ENCODE measurements at places on chromosomes 7 and 10.
A peak's percentile ranks its signal among the peaks of the same experiment; 100 is the strongest.

- no peak for DNase-seq
Measured at GRCh38 chr7:155918720-155919390, 106.6 kb upstream of the SHH start.

DNA sequence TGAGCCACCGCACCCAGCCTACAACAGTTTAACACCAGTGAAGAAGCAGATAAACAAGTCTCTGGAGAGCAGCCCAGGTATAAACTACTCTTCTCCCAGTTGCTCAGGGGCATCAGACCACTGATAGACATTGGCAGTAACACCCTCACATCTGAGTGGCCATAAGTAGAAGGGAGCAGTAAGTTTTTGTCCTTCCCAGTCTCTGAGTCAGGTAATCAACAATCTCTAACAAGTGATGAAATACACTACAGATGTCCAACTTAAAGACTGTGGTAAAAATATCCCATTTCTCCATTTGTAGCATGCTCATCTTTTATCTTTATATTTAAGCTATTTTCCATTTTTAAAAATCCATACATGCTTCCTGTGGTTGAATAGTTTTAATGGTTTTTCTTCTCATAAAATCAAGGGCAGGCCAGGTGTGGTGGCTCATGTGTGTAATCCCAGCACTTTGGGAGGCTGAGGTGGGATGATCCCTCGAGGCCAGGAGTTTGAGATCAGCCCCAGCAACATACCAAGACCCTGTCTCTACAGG lies 78.6 kb downstream of the GSAP start:
- no peak for DNase-seq

- DNase-seq = no peak
Measured at GRCh38 chr7:148698007-148698396, 701 bp upstream of the CUL1 start.

DNA sequence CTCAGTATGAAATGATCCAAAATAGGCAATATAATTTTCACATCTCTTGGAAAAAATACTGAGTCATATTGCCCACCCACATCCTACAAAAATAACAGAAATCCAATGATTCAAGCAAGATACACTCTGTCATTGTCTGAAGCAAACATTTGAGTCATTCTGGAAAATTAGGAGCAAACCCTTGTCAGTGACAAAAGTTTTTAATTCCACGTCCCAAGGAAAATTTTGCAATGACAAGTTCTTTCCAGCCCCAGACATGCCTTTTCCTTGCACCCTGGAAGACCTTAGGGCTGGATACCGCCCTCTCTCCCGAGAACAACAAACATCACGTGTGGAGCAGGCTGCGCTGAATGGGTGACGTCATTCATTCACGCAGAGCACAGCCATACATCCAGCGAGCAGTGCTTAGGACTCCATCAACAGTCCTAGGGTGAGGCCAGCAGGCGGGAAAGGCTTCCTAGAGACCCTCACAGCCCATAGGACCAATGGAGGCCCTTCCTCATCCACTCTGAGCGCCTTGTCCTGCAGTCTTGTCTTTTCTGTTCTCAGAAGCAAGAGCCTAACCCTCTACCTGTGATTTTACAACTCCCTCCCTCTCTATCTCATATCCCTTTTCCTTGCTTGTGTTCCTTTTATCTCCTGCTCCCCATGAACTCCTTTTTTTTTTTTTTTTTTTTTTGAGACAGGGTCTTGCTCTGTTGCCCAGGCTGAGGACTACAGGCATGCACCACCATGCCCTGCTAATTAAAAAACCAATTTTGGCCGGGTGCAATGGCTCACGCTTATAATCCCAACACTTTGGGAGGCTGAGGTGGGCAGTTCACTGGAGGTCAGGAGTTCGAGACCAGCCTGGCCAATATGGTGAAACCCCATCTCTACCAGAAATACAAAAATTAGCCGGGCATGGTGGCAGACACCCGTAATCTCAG lies 23.5 kb upstream of the KDM7A start:
- DNase-seq = no peak

DNA sequence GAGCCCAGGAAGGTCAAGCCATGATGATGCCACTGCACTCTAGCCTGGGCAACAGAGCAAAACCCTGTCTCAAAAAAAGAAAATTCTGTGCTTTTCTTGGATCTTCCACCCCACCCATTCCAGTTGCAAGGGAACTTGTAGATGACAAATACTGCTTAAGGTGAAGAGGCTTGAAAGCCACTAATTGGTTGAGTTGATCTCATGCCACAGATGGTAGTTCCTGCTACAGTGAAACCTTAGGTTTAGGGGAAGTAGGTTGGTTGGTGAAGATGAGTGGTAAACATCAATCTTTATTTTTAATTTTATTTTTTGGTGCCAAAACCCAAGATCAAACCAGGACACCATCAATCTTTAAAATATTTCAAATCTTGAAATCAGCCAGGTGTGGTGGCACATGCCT lies 2.9 kb upstream of the GDI2 start:
- no peak for DNase-seq

DNA sequence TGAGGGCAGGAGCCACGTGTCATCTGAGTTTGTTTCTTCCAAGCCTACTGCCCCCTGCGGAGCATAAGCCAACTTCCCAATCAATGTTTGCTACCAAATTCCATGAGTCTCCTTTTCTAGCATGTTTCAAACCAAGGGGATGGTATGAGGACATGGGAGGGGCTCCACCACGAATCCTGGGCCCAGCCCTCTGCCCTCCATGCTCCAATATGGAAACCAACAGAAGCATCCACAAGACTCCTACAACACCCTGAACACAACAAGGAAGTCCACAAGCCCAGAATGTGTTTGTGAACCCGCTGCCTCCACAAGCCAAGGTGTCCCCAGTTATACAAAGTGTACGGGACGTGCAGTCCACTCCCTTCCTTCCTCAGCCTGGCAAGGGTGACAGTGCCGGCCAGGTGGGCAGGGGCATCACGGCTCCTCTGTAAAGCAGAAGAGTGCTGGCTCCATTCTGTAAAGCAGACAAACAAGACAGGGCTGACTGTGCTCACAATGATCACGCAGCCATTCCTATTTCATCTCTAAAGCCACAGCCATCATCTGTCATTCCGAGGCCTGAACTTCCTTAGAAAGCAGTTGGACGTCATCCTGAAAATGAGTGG lies 466.1 kb downstream of the PTPRN2 start:
- no peak for DNase-seq

DNA sequence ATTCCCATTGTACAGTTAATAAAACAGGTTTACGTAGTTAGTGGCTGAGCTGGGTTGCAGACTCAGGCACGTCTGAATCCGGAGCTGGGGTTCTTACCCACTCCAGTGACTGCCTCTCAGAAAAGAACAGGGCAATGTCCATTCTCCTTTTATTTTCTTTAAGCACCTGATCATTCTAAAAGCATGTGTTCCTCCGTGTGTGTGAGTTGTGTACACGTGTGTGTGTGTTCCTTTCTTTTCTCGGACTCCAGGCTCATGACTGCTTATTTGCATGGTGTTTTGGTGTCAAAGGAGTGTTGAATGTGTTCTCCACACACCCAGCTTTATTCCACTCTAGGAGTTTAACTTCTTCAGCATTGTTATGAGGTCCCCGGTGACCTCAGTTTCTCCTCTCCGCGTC lies 260.1 kb downstream of the SNX10 start:
- no peak for DNase-seq

DNA sequence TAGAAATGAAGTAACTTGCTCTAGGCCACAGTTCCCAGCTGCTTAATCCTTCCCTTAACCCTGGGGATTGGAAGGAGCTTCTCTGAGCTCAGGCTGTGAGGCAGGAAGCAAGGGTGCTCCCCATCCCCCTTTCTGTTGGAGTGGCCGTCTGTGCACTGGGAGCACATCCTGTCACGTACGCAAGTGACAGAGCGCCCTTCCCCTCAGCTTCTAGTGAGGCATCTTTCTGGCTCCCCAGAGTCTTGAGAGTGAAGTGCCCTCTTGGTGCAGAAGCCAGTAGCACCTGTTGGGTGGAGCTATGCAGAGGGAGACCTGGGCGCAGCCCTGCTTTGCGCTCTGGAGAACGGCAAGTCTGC lies 47.8 kb downstream of the SHH start:
- peak; percentile 29 for DNase-seq

- DNase-seq = no peak
Measured at GRCh38 chr7:43363035-43363791, 219.7 kb upstream of the STK17A start.

DNA sequence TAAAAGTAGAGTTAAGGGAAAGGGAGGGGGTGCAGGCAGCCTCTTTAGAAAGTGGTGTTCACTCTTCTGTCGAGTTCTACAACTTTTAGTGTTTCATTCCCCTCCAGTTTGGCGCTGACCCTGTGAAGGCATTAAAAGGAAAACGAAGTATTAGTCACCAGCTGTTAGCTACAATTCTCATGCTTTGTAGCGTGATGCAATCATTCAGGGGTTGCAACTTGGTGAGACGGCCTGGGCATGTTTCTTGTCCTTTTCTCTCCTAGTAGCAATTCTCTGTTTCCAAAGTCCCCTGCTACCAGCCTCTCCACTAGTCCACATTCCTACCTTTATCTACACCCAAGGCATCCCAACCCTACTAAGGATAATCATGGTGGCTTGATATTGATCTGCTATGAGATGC lies 33.7 kb upstream of the DGKI start:
- no peak for DNase-seq

- DNase-seq = no peak
Measured at GRCh38 chr7:44100458-44101302, 3.5 kb upstream of the AEBP1 start.

DNA sequence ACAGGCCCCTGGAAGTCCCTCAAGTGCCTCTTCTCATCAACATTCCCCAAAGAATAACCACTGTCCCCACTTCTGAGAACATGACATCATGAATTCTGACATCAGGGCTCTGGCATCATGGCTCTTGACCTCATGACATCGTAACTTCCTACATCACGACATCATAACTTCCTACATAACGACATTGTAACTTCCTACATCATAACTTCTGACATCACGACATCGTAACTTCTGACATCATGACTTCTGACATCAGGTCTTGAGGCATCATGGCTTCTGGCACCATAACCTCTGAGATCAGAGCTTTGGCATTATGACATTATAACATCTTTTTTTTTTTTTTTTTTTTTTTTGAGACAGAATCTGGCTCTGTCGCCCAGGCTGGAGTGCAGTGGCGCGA lies 66.7 kb upstream of the FAM20C start:
- no peak for DNase-seq

DNA sequence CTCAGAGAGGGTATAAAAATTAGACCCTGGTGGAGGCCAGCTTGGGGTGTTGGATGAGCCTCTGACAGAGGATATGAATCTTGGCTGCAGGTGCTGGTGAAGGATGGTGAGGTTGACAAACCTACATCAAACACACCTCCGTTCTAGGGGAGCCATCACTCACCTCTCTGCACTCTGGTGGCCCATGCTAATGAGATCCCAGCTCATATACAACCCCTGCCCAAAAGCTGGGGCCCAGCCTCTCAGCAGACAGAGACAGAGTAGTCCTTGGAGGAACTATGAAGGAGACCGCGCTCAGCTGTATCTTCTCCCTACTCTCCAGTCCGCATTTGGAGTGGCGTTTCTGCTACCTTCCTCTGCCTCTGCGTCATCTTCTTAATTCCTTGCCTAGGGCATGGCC lies 83.1 kb upstream of the SORCS3 start:
- DNase-seq = no peak

DNA sequence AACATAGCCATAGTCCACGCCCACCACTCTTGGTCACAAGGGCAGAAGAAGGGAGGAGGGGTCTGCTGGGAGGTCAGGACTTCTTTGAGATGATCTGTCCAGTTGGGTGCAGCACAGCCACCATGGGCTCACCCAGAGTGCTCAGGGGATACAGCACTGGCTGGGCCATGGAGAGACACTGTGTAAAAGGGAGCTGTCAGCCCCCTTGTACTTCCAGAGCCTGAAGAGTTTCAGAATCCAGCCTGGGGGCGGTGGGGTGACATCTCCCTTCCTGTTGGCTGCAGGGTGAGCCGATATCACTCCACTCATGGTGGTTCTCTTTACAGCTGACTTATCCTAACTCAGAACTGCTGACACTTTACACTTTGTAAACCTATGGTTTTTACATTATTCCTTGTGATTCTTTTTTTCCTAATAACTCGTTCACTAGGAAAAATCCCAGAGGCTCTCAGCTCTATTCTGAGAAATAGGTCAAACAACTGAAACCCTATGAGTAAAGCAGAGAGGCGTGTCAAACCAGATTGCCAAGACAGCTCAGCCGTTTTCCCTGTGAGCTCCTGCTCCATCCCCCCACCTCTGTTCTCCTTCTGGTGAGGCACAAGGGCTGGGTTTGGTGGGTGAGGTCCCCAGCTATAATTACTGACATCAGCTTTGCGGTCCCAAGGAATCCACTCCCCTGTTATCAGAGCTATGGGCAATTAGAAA lies 3.2 kb upstream of the MRPS24 start:
- no peak for DNase-seq

- DNase-seq = no peak
Measured at GRCh38 chr7:41869091-41869490, 166.2 kb upstream of the INHBA start.

GRCh38 chr10:116611153-116611545 lies 9.6 kb upstream of the PNLIPRP2 start:
- no peak for DNase-seq

DNA sequence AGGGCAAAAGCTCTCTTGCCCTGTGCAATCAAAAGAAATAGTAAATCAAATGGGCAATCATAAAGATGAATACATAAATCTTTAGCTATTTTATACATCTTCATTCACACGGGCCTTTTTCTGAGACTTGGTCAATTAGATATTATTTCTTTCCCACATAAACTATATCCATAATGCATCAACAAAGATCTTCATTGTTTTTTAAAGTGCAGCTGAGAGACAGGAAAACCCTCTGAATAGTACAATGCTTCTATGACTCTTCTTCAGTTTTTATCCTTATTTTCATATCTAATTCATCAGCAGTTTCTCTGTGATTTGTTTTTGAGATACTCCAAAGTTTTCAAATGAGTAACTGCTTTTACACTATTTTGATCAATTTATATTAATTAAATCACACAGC lies 25.5 kb downstream of the LARP4B start:
- DNase-seq = no peak

GRCh38 chr7:134954197-134955082 lies 31.9 kb upstream of the AGBL3 start:
- DNase-seq = no peak

- DNase-seq = peak; percentile 93
Measured at GRCh38 chr10:6348096-6348874, 145.6 kb downstream of the PFKFB3 start.

GRCh38 chr10:104197364-104197763 lies 34.8 kb downstream of the CFAP43 start:
- no peak for DNase-seq

- peak; percentile 24 for DNase-seq
Measured at GRCh38 chr7:107856806-107857540, 34.0 kb upstream of the DLD start.

DNA sequence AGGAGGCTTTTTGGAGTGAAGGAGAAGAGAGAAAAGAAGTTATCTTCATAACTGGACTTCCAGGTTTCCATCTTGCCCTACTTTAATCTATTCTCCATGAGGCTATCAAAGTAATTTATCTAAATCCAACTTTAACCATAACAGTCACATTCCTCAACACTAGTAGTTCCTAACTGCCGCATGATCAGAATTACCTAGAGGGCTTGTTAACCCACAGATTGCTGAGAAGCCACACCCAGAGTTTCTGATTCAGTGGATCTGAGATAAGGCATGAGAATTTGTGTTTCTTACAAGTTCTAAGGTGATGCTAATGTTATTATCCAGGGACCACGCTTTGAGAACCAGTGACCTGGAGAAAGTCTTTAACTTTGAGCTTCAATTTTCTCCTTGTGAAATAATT lies 8.3 kb upstream of the COL1A2 start:
- no peak for DNase-seq

GRCh38 chr7:45076946-45077345 lies 11.8 kb downstream of the NACAD start:
- no peak for DNase-seq

All from CD8-positive, alpha-beta T cell (primary cell).